ACHN (cell line): ENCODE measurements at places on chromosomes 7 and 10.

DNA sequence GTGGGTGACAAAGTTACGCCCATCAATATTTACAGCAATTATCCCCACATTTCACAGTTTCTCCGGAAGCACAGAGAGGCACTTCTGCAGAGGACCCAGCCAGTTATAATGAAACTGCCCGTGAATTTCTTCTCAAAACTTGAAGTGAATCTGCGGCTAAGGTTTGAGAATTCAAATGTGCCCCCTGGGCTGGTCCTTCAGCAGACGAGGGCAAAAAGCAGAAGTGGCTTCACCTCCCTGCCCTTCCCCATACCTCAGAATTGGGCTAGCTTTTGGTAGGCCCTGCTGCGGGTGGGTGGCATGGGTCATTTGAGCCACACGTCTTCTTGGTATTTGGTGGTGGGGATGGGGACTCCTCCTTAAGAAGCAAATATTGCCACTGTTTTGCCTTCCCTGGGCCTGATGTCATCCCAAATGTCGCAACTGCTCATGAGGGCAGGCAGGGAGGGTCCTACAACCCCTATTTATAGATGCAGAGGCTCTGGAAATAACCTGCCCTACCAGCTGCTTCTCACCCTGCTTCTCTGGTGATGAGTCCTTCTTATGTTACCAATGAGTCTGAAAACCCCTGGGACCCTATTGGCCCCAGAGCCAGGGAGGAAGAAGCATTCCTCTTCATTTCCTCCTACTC, 16.6 kb upstream of the WDFY4 start:
- DNase-seq = no peak

- no peak for DNase-seq
Measured at GRCh38 chr10:128274938-128275337, 148.7 kb upstream of the MKI67 start.

DNA sequence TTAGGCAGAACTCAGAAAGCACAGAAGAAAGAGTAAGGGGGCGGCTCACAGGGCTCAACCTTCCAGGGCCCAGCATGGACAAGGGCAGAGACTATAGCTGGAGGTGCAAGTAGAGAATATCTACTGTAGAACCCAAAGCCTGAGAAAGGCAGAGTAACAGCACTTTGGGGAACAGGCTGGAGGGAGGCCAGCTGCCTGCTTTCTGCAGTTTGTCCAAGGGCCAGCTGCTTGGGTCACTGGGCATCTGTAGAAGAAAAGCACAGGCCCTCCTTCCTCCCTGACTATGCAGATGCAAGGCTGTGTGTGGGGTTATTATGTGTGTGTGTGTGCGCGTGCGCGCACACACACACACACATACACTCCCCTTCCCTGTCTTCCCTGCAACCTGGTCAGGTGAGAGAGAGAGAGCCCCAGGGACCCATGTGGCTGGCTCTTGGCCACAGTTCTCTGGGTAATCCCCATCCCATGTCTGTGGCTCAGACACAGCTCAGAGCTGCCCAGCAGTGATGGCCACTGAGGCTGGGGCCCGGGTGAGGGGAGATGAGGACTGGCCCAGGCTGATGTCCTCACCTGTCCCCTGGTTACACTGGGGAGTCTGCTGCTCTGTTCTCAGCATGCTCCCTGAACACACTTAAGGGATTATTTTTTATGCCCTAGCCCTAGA, 9.0 kb downstream of the ADRA2A start:
- DNase-seq = no peak

- no peak for DNase-seq
Measured at GRCh38 chr10:20606985-20607384, 290.1 kb downstream of the NEBL start.

DNA sequence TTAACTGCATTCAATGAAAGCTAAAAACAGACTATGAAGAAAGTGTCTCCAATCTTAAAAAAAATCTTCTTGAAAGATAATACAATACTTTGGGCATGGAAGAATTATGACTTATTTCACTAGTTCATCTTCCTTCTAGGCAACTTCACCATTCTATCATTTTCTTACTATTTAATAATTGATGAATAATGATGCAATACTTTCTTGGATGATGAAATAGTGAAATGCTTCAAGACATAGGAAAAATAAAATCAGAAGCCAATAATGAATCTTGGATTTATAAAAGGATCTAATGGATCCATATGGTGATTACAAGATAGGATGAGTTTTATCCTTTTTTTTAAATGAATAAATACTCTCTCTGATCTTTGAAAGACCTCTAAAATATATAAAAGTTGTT, 4.4 kb downstream of the DMBT1 start:
- DNase-seq = no peak

- no peak for DNase-seq
Measured at GRCh38 chr7:50203521-50203920, 101.0 kb upstream of the IKZF1 start.

GRCh38 chr7:86955895-86956503, 103.5 kb downstream of the ELAPOR2 start:
- no peak for DNase-seq

GRCh38 chr10:22831586-22831985, 96.3 kb upstream of the ARMC3 start:
- no peak for DNase-seq

DNA sequence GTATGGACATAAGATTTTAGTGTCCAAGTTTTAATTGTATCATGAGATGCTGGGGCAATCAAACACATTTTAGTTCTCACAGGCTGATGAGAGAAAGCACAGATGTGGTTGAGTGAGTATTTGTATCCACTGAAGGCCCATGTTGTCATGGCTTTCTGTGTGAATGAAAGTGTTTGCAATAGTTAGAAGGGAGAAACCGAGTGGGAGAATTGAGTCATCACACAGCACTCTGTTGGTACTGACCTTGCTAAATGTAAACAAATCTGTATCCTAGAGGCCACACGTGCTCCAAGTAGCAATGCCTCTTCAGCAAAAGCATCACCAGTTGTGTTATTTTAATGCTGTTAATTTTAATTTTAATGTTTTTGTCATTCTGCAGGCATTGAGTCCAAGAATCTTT, 121.2 kb downstream of the EMX2 start:
- peak; percentile 44 for DNase-seq

DNA sequence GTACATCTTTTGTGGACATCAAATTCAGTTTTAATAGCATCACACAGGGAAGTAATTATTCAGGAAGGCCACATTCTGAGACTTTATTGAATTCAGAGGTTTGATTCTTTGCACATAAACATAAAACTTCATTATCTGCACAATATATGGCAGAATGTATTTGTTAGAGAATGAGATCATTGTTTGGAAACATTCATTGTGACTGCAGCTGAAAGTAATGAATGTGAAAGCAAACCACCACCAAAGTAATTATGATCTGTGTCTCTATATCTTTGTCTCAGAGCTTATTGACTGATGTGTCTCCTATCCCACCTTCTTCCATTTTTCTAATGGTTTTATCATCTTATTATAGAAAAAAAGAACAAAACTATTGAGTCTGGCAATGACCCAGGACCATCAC, 340.9 kb upstream of the PCDH15 start:
- DNase-seq = no peak

DNA sequence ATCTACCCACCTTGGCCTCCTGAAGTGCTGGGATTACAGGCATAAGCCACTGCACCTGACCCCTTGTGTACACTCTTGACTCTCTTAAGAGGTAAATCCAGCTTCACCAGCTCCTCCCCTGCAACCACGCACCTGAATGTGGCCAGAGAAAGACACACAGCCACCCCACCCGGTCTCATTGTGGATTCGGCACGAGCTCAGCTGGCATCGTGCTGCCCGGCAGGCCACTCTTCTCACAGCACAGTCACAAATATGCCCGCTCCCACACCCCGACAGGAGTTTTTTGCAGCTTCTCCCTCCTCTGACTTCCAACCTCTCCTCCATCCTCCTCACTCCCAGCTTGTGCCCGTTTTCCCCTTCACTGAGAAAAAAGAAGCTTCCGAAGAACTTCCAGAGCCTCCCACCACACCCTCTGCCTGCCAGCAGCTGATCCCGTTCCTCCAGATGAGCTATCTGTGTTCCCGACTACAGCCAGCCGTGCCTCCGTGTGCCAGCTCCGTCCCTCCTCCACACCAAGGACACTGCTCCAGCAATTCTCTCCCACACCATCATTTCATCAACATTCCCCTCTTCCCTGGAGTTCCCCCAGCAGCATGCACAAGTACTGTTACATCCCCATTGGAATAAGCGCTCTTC, 8.0 kb upstream of the SMARCD3 start:
- DNase-seq = no peak

DNA sequence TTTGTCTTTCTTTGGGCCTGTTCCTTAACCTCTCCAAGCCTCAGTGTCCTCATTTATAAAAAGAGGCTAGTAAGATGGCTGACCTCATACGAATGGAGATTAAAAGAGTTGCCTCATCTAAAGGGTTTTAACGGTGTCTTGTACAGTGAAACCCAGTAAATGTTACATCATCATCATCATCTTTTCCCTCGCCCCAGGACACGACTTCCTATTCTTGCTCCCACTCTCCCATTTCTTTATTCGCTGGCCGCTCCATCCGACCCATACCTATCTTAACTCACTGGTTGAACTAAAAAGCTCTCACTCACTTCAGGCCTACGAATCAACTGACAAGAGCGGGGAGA, 554 bp downstream of the FRA10AC1 start:
- peak; percentile 44 for DNase-seq

GRCh38 chr10:49628599-49628998, 14.8 kb downstream of the CHAT start:
- no peak for DNase-seq
